Activated naive CD8-positive, alpha-beta T cell treated with anti-CD3 and anti-CD28 coated beads, Interleukin-2, amount 50 U/mL, for 16 hours (primary cell): ENCODE measurements at places on chromosomes 4 and X.

DNA sequence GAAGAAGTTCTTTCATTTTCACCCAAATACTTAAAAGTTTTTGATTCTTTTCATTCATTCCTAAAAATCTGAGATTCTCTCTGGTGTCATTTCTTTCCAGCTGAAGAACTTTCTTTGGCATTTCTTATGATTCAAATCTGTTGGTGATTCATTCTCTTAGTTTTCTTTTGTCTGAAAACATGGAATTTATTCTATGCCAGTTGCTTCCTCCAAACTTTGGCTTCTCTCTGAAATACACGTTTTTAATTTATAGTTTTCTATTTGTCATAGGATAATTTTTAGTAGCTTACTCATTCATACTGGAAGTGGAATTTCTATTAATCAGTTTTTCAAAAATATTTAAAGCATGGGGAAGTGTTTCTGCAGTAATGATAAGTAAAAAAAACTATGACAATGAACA, 1012.0 kb downstream of the RPA4 start:
- no peak for DNase-seq

DNA sequence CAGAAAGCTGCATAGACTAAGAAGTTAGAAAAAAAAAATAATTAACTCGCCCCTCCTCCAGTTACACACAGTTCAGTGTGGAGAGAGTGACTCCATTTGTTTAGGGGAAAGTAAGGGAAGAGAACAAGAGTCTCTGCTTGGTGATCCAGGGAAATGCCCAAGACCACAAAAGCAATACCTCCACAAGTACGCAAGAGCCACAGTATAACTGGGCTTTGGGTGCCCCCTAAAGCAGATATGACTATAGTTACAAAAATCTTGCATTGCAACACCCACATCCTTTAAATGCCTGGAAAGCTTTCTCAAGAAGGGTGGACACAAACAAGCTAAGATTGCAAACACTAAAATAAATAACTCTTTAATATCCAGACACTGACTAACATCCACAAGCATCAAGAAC, 164.2 kb upstream of the NRK start:
- DNase-seq, result no peak

- DNase-seq, result no peak
Observed at GRCh38 chrX:31058284-31058683, 13.6 kb downstream of the FTHL17 start.

GRCh38 chr4:52358366-52358765, 300.7 kb downstream of the USP46 start:
- DNase-seq, result no peak

- DNase-seq, result no peak
Observed at GRCh38 chr4:65698631-65699030, 28.3 kb upstream of the EPHA5 start.

- DNase-seq, result no peak
Observed at GRCh38 chr4:5889002-5889696, 3.7 kb downstream of the CRMP1 start.

DNA sequence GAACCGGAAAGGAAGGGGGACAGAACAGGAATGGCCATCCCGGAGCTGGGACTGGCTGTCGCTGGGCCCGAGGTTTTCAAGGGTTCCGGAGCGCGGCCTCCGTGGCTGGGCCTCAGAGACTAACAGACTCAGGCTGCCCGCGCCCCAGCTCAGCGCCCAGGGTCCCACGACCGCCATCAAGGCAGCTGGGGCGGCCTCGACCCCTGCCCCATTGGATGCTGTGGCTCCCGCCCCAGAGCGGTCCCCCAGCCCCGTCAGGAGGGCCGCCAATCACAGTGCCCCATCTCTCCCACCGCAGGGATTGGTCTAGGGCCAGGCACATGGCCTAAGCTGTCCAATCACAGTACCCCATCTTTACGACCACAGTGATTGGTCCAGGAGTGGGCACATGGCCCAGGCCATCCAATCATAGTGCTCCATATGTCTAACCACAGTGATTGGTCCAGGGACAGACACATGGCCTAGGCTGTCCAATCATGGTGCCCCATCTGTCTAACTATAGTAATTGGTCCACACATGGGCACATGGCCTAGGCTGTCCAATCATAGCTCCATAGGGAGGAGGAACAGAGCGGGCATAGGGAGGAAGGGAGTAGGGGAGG, 105.3 kb upstream of the NKX1-1 start:
- DNase-seq, result no peak

DNA sequence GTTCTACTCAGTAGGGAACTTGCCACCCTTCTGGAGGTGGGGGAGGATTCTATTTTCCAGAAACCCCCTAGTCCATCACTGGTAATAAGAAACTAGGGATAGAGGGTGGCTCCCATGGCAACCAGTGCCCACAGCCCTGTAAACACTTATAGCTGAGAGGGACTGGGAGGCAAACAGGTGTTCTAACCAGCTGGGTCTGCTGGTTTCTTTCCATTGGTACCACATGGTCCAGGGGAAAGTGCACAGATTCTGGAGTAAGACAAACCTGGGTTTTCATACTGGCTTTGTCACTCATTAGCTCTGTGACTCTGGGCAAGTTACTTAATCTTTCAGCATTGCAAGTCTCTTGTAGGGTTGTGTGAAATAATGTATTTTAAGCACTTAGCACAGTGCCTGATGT, 26.9 kb downstream of the IGSF1 start:
- no peak for DNase-seq

DNA sequence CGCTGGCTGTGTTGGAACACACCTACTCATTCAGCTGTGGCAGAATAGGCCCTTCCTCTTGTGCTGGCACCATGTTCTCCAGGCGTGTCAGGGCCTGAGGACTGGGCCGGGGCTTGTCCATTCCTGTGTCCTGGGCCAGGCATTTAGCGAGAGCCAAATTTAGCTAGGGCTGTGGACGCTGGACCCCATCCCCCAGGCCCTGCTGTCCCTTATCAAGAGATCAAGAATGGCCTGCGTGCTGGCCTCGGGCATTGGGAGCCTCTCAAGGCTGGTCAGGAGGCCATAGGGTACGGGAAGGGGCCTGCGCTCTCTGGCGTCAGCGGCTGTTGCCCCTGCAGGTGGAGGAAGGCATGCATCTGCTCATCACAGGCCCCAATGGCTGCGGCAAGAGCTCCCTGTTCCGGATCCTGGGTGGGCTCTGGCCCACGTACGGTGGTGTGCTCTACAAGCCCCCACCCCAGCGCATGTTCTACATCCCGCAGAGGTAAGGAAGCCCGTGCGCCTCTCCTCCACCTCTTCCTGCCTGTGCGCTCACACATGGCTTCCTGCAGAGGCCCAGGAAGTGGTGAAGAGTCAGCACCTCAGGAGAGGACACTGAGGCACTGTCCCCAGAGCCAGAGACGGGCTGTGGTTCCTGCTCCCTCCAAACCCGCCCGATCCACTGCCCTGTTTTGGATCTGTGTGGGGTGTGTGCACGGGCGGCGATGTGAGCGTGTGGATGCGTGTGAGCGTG, 15.3 kb downstream of the ABCD1 start:
- no peak for DNase-seq

- DNase-seq, result no peak
Observed at GRCh38 chr4:126735294-126736132, 897.2 kb upstream of the INTU start.

DNA sequence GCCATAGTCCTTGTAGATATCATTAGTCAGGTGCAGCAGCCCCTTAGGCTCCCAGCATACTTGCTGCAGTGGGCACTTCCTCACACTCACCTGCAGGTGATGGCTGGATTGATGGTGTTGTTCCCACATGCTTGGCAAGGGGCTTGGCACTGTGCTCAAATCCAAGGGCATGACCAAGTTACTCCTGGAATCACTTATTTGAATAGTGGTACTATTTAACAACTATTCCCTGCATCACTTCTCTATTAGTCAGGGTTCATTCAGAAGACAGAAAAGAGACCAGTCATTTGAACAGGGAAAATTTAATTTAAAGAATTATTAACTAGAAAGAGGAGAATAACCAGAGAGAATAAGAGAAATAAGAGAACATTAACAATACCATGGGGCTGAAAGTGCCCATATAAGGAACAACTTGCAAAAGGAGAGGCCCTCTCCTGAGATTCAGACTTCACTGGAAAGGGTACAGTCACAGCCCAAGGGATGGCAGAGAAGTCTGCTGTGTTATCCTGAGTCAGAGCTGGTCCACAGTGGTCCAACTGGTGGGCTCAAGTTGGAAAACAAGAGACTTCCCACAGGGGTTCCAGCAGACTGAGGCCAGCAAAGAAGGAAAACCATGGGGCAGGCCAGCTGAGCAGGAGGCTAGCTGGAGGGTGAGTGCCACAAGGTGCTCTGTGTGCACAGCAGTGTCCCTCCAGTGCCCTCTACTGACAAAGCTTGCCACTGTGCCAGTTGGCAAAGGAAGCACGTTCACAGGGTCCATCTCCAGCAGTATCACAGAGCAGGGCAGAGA, 9.8 kb downstream of the SPP1 start:
- no peak for DNase-seq

- DNase-seq, result no peak
Observed at GRCh38 chr4:89023140-89023539, 33.8 kb downstream of the FAM13A start.

GRCh38 chr4:62927574-62927973, 1481.7 kb downstream of the TECRL start:
- no peak for DNase-seq

DNA sequence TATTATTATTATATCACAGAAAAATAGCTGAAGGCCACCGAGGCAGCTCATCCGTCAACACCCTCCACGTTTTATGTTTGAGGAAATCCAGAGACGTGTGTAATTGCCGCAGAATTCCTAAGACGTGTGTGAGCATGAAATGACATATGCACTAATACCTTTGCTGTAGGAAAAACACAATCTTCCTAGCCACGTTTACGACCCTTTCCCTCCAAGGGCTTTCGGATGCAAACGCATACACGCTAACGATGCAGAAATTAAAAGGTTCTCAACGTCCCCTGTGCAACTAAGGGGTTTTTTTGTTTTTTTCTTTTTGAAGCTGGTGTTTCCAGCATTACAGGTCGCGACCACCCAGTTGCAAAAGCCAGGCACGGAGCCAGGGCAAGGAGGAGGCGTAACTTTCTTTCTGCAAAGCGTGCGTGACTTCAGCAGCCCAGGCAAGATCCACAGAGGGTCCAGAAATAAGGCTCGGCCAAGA, 33.8 kb downstream of the CRLF2 start:
- DNase-seq, result no peak

- no peak for DNase-seq
Observed at GRCh38 chrX:37820646-37821045, 26.7 kb downstream of the DYNLT3 start.

- DNase-seq, result no peak
Observed at GRCh38 chr4:185192059-185192458, 11.7 kb downstream of the CFAP97 start.

GRCh38 chrX:125710403-125711062, 390.9 kb downstream of the TEX13C start:
- no peak for DNase-seq

GRCh38 chr4:70623323-70623722, 5.2 kb upstream of the ENAM start:
- DNase-seq, result no peak

DNA sequence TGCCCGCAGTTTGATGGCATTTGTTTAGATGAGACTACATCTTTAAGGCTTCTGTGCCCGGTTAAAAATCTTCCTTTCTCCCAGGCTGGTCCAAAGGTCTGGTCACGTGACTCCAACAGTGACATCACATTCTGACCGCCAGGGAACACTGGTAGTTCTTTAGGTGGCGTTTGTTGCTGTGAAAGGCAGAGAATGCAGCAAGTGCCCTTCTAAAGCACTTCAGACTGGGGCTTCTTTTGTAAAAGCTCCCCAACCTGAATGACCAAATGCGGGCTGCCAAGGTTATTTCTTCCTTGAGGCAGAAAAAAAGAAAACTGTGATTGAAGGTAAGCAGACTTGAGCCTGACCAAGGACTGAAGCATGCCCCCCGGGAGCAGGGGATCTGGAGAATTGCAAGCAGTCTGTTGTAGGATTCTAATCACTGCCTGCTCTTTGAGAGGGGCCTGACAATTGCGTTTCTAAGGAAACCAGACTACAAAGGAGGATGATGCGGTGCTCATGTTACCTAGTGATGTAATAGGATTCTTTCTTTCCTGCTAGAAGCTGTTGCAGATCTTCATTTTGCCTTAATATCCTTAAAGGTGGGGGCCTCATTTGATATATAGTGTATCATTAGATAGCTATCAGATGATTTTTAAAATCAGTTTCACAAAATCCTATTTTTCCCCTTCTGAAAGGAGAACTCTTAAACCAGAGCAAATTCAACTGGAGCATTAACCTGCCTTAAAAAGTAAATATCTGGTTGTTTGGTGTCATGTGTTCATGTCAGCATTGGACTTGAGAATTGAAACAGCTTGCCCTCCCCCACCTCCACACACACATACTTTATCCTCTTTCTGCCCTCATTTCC, 133.1 kb downstream of the AKAP4 start:
- DNase-seq, result no peak

DNA sequence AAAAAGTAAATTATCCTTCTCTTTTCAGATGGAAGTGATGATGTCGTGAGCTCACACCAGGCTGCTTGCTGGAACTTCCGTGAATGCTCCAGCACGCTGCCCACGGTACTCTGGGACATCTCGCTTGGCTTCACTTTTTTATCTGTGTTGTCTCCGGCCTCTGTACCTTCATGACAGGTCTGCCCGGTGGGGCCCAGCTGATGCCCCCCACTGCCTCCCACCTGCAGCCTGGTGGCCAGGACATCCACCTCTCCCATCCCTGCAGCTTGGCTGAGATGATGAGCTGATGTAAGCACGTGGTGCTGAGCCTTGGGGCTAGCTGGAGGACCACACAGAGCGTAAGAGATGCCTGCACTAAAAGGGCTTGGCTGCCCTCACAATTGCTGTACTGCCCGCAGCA, 59.0 kb upstream of the HELT start:
- no peak for DNase-seq

GRCh38 chr4:115233600-115233999, 120.2 kb upstream of the NDST4 start:
- DNase-seq, result no peak

DNA sequence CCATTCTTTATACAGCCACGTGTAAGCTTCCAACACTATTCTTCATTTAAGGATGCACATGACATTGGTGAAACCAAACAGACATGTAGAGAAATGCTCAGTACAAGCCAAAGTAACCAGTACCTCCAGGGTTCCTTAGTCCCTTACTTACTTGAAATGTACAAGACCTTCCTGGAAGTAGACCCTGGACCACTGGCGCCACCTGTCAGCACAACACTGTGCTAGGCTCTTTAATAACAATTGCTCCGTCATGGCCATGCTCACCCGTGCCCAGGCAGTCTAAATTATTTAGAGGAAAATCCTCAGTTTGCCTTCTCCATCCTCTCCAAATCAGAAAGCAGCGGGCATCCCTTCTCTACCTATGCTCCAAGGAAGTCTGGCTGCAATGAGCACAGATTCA, 52.7 kb downstream of the ADGRA3 start:
- DNase-seq, result no peak

DNA sequence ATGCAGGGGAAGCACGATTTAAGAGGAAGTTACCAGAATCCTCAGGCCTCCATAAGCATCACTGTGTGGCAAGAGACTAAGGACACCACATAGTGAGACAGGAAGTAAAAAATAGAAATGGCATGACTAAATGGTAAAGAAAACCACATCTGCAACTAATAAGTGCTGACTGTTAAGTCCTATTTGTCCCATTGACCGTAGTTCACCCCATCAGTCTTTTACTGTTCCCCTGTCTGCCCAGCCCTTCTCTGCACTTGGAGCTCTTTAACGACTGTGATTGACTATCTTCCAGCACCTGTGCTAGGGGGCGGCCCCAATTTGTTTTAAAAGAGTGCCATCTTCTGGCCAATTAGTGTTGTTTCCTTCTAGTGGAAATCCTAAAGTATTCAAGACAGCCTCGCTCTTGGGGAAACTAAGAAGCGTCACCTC, 94.2 kb downstream of the MAOA start:
- no peak for DNase-seq

GRCh38 chr4:150215601-150216000, 137.4 kb downstream of the DCLK2 start:
- DNase-seq, result no peak
